SJSA1 (cell line): ENCODE measurements at places on chromosomes 6 and 20. TPM values are rescaled to one million over a fixed set of nuclear protein-coding genes. Genes with fewer than 3 reads are reported as not detected.

DNA sequence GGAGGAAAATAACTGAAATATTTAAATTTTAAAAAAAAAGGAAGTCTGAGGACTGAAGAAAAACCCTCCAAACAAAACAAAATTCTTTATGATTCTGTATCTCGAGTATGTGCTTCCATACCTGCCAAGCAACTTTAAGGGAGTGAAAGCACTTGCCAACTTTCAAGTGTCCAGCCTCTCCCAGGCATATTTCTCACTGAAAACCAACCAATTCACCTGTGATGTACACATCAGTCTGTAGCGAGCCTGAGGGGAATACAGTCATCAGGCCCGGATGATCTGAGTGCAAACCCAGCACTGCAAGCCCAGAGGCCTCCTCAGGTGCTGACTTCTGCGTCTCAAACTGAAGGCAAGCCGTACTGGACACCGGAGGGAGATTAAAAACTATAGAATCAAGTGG, 164.8 kb upstream of the NT5E start:
- H3K4me1 ChIP-seq: no peaks in the 10 kb centered on the region
- no peak overlapping the region for H3K4me3 ChIP-seq
- H3K27me3 ChIP-seq: 0 out of 2 replicates have a peak, but pooled peaks cover 3% of the 10 kb centered on the region
- DNase-seq: no peak

MUC21 gene
- not detected in 2 replicates for total RNA-seq

ZKSCAN4 gene
- 8.2 and 13.8 TPM in 2 replicates for total RNA-seq

HLA-DQA2 gene
- not detected in 2 replicates for total RNA-seq

- peaks cover 52% of the 10 kb centered on the region for H3K36me3 ChIP-seq
- no peak overlapping the region for H3K27ac ChIP-seq
- H3K27me3 ChIP-seq: no peaks in the 10 kb centered on the region
Observed at GRCh38 chr6:87670707-87671106, 31.3 kb downstream of the AKIRIN2 start.

GPR63 gene
- total RNA-seq: 0.44 and 1.4 TPM in 2 replicates

- H3K4me3 ChIP-seq: no peak overlapping the region
- peaks cover 10% of the 10 kb centered on the region for H3K36me3 ChIP-seq
- H3K27ac ChIP-seq: 0 out of 2 replicates have a peak overlapping the region, but pooled peaks have one; percentile 25
- DNase-seq: no peak
- no peaks in the 10 kb centered on the region for H3K27me3 ChIP-seq
- H3K4me1 ChIP-seq: peaks cover 9% of the 10 kb centered on the region
Observed at GRCh38 chr6:20455251-20455940, 53.7 kb downstream of the E2F3 start.

GRCh38 chr20:3432844-3433243, 25.4 kb upstream of the DNAAF9 start:
- no peaks in the 10 kb centered on the region for H3K36me3 ChIP-seq
- no peak overlapping the region for H3K27ac ChIP-seq
- H3K4me3 ChIP-seq: no peak overlapping the region
- DNase-seq: no peak
- H3K4me1 ChIP-seq: no peaks in the 10 kb centered on the region

NUP43 gene
- 50.8 and 70.9 TPM in 2 replicates for total RNA-seq

SIM1 gene
- total RNA-seq: 1.1 and 1.6 TPM in 2 replicates

GRCh38 chr6:132465530-132466485, 47.1 kb downstream of the STX7 start:
- H3K36me3 ChIP-seq: peaks cover 46% of the 10 kb centered on the region
- H3K4me1 ChIP-seq: peaks cover 16% of the 10 kb centered on the region
- H3K27ac ChIP-seq: no peak overlapping the region
- DNase-seq: no peak
- no peak overlapping the region for H3K4me3 ChIP-seq
- no peaks in the 10 kb centered on the region for H3K27me3 ChIP-seq

EFCAB8 gene
- total RNA-seq: 0.06 and 0.08 TPM in 2 replicates
